ENCODE measurements at places on chromosomes 2 and 18.

DNA sequence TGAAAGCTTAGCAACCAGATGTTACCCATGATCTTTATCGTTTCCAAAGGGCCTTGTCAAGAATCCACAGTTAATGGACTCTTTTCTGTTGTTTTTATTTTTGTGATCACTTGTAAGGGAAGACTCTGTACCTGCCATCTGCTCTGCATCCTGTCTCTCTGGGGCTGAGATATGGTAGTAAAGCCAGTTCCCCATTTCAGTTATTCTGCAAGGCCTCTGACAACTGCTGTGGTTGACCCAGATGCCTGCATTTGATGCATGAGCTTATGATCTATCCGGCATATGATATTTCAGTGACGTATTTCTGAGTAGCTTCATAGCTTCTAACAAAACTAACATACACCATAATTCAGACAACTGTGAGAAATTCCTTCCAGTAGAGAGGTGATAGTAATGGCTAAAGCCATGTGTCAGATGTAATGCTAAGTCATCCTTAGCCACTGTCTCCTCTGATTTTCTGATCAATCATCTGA lies 105.1 kb downstream of the TPO start:
- no peak for DNase-seq

DNA sequence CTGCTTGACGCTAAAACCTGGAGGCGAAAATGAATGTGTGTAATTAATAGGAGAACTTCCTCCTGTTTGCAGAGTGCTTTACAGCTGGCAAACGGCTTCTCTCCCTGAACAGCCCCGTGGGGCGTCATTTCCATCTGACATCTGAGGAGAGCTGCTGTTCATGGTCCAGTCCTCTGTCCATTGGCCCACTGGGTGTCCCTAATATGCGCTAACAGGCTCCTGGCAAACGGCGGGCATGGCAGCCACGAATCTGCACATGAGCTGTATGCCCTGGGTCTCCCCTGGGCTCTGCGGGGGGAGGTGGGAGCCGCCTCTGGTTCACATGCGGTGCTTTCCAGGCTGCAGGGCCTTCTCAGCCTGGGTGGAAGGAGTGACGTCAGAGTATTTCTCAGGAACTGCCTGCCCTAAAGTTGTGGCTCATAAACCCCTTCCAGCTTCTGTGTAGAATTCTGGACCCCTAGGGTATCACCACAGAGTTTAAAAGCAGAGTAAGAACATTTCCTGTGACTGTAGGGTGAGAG lies 73.2 kb downstream of the LRRFIP1 start:
- no peak for DNase-seq

GRCh38 chr2:218229239-218229638 lies 12.2 kb downstream of the ARPC2 start:
- DNase-seq, result no peak

DNA sequence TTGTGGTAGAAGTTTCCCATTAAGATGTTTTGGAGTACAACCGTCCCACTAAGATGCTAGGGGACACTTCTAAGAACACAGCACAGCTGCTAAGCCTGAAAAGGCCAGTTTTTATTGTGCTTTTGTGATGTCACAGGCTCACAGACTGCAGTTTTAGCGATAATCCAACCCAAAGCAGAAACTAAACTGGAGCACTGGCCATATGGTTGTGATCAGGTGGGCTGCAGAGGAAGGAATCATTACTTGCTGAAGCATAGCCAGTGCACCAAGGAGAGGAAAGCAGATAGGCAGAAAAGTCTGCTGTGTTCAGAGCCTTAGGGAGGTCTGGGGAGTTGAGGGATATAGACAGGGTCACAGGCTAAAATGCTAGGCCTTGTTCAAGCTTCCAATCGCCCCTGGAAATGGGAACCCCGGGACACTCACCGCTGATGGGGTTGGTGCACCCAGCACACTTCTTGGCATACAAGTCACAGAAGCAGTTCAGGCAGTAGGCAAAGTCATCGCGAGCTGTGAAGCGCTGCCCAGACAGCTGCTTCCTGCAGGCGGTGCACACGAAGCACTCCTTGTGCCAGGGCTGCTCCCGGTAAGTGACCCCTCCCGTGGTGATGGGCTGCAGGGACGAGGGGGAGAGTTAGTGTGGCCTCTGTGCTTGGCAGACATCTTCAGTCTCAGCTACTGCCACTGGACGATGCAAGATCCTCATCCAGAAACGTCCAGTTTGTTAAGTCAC lies 25.7 kb downstream of the C2orf49 start:
- no peak for DNase-seq

DNA sequence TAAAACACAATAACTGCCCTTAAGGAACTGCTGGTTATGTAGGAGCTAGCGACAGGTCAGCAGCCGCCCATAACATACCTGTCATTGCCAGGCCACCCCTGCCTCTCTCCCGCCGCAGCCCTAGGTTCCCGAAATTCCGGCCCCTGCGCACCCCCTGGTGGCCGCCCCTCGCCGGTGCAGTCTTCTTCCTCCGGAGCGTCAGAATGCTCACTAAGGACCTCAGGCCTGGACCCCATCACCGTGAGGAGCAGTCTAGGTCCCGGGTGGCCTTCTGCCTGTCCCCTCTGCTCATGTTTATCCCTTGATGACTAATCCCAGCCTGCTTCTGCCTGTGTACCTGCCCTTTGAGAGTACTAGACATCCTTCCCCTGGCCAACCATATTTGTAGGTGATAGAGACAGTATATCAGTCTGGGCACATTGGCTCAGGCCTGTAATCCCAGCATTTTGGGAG lies 115.7 kb upstream of the SLC1A4 start:
- DNase-seq, result no peak

- peak; percentile 56 for DNase-seq
These were observed 6.8 kb downstream of the DNAJB2 start for GRCh38 chr2:219285894-219286425.

GRCh38 chr2:201401815-201402214 lies 44.7 kb upstream of the FLACC1 start:
- no peak for DNase-seq

DNA sequence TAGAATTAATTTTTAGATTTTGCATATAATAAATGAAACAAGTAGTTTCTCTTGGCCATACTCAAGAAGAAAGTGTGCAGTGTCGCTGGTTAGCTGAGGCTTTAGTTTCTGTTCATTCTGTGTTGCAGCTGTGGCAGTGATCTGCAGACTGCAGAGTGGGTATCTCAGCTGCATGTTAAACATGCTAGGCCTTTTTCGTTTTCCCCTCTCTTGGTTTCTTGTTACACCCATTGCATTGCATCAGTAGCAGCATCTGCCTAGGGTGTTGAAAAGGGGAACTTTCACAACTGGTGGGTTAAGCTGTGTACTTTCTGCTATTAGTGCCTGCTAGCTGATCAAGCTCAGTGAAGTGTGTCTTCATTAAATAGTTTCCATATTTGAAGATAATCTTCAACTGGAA lies 51.3 kb downstream of the ACSL3 start:
- no peak for DNase-seq
